Kidney glomerular epithelial cell (primary cell): ENCODE measurements at places on chromosomes 12 and 14.

DNA sequence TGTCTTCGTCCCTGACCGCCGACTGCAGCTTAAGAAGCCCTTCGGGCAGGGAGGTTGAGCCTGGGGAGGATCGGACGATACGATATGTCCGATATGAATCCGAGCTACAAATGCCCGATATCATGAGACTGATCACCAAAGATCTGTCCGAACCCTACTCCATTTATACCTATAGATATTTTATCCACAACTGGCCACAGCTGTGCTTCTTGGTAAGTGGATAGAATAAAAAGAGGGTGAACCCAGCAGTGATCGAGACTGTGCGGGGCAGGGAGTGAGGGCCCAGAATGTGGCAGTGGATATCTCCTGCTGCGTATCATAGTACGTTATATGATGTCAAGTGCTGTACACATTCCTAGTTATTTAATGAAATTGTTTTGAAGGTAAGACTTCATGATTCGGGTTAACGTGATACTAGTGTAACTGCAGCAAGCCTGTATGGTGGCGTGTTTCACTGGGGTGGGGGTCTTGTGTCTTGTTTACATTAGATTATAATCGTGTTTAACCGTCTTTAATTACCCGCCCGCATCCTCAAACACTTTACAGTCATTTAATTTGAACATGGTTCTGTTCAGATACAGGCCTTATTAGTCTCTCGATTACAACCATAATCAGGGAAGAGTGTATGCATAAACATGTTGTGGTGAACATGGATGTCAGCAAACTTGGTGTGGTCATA, 1.3 kb downstream of the NAA30 start:
- no peak for DNase-seq

DNA sequence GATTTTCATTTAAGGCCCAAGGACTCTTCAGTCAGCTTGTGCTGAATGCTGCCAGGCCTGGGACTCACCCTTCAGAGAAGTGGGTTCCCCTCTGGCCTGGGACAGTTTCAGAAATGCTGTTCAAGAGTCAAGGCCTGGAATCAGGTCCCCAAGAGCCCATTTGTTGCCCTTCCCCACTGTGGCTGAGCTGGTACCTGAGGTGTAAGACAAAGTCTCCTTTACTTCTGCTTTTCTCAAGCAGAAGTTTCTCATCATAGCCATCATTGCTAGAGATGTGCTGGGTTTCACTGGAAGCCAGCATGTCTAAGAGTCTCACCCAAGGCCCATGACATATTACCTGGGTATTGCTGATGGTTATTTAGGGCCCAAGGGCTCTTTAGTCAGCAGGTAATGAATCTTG, 8.9 kb downstream of the FANCM start:
- DNase-seq, result no peak

- DNase-seq, result no peak
Observed at GRCh38 chr12:49909356-49909755, 5.7 kb upstream of the FAIM2 start.

- peak; percentile 63 for DNase-seq
Observed at GRCh38 chr12:58346032-58346632, 404.8 kb downstream of the ATP23 start.

DNA sequence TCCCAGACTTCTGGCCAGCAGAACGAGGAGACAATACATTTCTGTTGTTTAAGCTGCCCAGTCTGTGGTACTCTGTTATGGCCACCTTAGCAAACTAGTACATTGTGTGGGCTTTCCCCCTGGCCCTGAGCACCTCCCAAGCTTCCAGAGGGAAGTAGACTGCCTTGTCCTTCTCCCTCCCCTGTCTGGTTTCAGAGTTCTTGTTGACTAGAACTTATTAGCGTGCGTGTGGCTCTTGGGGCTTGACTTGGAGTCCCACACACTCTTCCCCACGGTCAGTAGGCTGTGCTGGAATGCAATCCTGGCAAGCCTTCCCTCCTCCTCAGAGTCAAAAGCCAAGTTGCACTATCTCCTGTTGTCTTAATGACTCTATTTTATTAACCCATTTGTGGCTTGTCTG, 27.7 kb downstream of the FBLN5 start:
- DNase-seq, result no peak

- no peak for DNase-seq
Observed at GRCh38 chr12:42360747-42361403, 34.9 kb downstream of the PPHLN1 start.

DNA sequence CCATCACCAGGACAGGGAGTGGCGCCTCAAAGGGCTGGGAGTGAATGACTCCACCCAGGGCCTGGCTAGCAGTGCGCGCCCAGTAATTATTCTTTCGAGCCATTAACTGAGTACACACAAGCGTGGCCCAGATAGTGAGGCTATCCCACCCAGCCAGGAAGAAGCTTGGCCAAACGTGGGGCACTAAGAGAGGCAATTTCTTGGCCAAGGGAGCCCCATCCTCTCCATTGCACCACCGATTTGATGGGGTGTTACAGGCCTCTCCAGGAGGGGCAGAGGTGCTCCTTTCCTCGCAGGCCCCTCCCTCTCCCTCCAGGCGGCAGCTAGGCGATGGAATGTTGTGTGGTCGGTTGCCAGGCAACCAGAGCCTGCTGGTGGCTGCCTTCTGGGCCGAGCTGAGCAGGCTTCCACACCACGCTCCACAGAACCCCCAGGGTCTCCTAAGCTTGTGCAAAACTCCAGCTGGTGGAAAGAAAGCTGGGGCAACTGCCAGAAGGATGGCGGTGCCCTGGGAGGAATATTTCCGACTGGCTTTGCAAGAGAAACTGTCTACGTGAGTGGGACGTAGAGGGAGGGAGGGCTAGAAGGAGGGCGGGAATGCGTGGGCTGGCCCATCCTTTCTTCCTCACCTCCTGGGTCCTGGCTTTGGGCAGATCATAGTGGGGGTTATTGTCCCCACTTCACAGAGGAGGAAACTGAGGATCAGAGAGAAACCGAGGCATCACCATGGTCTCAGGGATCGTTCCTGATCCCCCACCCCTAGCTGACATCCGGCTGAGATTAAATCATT, at the start of gene CFAP73:
CFAP73 (plus strand) TSS at position 364 of the 790 bp plus-strand sequence; CDS start at position 498, 134 bp downstream.
- DNase-seq, result peak; percentile 94

- DNase-seq, result peak; percentile 25
Observed at GRCh38 chr14:22291406-22291805, 297.6 kb downstream of the DAD1 start.

DNA sequence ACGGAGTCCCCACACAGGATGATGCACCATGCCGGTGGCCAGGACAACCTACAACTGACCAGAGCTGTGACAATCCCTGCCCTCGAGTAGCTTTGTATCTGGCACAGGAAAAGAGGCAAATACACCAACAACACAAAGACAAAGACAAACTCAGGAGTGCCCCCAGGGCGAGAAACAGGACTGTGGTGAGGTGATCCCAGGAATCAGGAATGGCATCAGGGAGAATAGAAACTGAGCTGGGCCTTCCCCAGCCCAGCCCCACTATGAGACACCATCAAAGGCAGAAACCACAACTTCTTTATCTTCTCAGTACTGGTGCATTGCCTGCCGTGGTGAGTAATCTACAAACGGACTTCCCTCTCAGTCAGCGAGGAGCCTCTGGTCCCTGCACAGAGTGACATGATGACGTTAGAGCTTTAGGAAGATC, 157.7 kb downstream of the TTC7B start:
- DNase-seq, result no peak

GRCh38 chr12:52156757-52157565, 34.9 kb downstream of the KRT80 start:
- peak; percentile 39 for DNase-seq

GRCh38 chr12:18262514-18262913, 1.2 kb downstream of the PIK3C2G start:
- peak; percentile 29 for DNase-seq

DNA sequence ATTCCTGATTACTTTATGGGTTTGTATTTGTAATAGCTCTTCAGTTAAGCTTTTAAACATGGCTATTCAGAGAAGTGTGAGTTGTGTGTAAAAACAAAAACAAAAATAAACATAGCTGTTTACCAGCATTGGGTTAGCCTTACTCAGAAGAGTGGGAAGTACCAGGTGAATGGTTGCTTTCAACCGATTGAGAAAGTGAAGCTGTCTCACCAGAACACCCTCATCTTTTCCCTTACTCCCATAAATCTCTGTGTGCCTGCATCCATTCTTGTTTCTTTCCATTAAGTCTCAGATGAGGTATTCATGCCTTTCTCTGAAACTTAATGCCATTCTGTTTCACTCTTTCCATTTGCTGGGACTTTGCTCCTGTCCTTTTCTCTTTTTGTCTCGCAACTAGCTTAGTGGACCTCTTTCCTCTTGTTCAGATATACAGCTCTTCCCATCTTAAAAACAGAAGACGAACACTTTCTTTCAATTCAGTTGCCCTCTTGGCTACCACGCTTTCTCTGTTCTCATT, 10.7 kb downstream of the BORCS5 start:
- DNase-seq, result no peak
